Neural crest cell (in vitro differentiated cells): ENCODE measurements at places on chromosomes 7 and 10. TPM values are rescaled to one million over a fixed set of nuclear protein-coding genes. Genes with fewer than 3 reads are reported as not detected.

Gene ANKRD30A
- not detected in 2 replicates for total RNA-seq

DNA sequence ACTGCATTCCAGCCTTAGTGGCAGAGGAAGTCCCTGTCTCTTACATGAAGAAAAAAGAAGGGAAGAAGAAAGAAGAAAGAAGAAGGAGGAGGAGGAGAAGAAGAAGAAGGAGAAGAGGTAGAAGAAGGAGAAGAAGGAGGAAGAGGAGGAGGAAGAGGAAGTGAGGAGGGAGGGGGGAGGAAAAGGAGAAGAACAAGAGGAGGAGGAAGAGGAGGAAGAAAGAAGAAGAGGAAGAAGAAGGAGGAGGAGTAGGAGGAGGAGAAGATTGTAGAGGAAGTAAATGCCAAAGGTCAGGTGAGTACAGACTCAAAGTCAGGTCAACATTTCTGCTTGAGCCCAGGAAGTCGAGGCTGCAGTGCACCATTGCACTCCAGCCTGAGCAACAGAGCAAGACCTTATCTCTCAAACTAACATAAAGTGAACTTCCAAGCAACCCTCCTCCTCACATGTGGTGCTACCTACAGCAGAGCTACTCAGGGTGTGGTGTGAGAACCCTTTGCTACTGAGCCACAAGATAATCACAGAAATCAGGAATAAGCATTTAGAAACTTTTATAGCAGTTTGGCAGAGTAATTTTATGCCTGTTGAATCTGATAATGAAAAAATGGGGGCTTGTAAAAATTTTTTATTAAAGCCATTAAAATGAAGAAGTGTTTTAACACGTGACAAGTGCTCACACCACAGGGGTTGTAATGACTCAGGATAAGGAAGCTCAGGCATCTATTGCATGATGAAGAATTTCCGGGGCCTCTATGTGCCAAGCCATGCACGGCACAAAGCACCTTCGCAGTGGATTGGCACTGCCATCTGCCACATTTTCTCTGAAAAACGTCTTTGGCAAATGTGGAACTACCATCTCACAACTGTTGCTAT is 224.9 kb upstream of the AUTS2 start:
- no peak for DNase-seq

GRCh38 chr10:48710647-48711275 is 26.1 kb downstream of the WDFY4 start:
- DNase-seq, result no peak

- DNase-seq, result no peak
Observed at GRCh38 chr10:95756809-95757684, 1.1 kb downstream of the ENTPD1 start.

Gene EGR2
- total RNA-seq, result 14.2 and 14.4 TPM in 2 replicates
